ENCODE measurements at places on chromosomes 6 and 20. TPM values are rescaled to one million over a fixed set of nuclear protein-coding genes. Genes with fewer than 3 reads are reported as not detected.

GRCh38 chr6:158009935-158010585 lies 28.4 kb downstream of the SYNJ2 start:
- no peaks in the 10 kb centered on the region for H3K4me1 ChIP-seq
- H3K36me3 ChIP-seq, result no peaks in the 10 kb centered on the region
- H3K27me3 ChIP-seq, result no peaks in the 10 kb centered on the region
- no peak overlapping the region for H3K27ac ChIP-seq
- H3K4me3 ChIP-seq, result no peak overlapping the region

GRCh38 chr20:35360033-35360432 lies 51.7 kb downstream of the UQCC1 start:
- no peaks in the 10 kb centered on the region for H3K27me3 ChIP-seq
- no peak overlapping the region for H3K4me3 ChIP-seq
- H3K4me1 ChIP-seq, result no peaks in the 10 kb centered on the region

DNA sequence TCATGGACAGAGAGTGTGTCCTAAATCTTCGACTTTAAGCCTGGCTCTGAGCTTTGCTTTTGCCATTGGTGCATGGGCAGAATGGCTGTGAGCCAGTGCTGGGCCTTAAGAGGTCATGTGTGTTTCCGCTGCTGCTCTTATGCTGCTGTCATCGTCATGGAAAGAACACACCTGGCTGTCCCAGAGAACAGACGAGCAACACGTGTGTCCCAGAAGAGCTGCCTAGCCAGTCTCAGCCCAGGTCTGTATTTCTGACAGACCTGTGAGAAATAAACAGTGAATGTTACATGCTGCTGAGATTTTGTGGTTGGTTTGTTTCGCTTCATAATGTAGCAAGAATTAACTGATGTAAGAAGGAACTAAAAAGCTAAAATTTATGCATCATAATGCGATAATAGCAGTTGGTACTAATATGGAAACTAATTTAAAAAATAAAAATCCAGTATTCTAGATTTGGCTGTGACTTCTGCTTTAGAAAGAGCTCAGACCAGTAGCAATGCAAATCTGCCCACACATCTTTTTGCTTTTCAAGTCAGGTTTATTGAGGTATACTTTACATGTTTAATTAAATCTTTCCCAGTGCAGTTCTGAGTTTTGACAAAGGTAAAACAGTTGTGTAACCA lies 11.5 kb upstream of the SCP2D1 start:
- no peak for DNase-seq
- no peaks in the 10 kb centered on the region for H3K4me1 ChIP-seq
- H3K27me3 ChIP-seq, result peaks cover 5% of the 10 kb centered on the region
- H3K4me3 ChIP-seq, result no peak overlapping the region
- no peak overlapping the region for H3K27ac ChIP-seq

TNFRSF21 gene
- 22.9 TPM for polyA plus RNA-seq

- no peak for DNase-seq
- no peaks in the 10 kb centered on the region for H3K4me1 ChIP-seq
- no peaks in the 10 kb centered on the region for H3K36me3 ChIP-seq
- no peak overlapping the region for H3K27ac ChIP-seq
- peaks cover 41% of the 10 kb centered on the region for H3K27me3 ChIP-seq
- H3K4me3 ChIP-seq, result no peak overlapping the region
Observed at GRCh38 chr20:63085151-63085861, 78.5 kb upstream of the BHLHE23 start.

DNA sequence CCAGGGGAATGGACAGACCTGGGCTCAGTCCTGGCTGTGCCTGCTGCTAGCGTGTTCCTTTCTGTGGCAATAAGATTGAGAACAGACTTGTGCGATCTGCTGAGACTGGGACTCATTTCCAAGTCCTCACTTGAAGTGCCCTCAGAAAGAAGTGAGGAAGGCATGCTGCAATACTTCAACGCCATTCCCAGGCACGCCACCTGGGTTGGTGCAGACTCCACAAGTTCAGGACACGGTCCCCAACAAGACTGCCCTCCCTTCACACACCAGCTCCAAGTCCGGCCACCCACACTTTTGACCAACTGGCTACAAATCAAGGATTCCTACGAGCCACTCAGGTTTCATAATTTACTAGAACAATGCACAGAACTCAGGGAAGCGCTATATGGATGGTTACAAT lies 391.8 kb upstream of the SULF2 start:
- no peak overlapping the region for H3K4me3 ChIP-seq
- H3K4me1 ChIP-seq, result no peaks in the 10 kb centered on the region
- no peaks in the 10 kb centered on the region for H3K27me3 ChIP-seq
- no peak overlapping the region for H3K27ac ChIP-seq

MTFR2 gene
- 2.0 TPM for polyA plus RNA-seq

DNA sequence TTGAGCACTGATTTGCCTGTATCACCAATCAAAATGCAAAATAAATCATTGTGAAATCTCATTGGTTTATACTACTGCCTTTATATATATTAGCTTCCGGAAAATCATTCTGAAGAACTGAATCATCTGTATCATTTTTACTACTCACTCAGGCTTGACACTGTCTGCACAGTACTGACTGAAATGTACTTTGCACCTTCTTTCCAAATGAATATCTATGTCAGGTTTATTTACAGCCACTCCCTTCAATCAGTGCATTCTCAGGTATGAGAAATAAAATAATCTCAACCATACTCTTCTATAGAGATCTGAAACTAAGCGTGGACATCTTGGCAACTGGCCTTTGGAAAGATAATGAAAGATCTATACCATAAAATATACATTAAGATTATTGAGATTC lies 2.7 kb downstream of the KHDRBS2 start:
- no peaks in the 10 kb centered on the region for H3K4me1 ChIP-seq
- no peaks in the 10 kb centered on the region for H3K36me3 ChIP-seq
- no peak for DNase-seq
- no peak overlapping the region for H3K27ac ChIP-seq
- H3K4me3 ChIP-seq, result no peak overlapping the region
- H3K27me3 ChIP-seq, result peaks cover 20% of the 10 kb centered on the region

DNA sequence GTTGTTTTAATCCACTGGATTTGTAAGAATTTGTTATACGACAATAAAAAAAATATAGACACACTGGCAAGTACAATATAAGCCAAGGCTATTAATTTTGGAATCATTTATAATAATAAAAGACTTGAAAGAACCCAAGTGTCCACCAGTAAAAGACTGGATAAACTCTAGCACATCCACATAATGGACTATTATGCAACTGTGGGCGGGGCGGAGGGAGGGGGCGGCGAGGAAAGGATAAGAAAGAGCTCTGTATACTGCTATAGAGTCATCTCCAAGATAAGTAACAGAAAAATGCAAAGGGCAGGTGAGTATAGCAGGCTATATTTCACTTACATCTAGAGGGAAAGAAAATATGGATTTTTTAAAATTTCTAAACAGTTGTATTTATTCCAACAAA lies 123.3 kb downstream of the TBC1D32 start:
- H3K27ac ChIP-seq, result no peak overlapping the region
- no peak overlapping the region for H3K4me3 ChIP-seq
- no peaks in the 10 kb centered on the region for H3K36me3 ChIP-seq
- no peaks in the 10 kb centered on the region for H3K4me1 ChIP-seq
- DNase-seq, result no peak
- H3K27me3 ChIP-seq, result no peaks in the 10 kb centered on the region

PLCB1 gene
- 8.0 TPM for polyA plus RNA-seq

TCP11 gene
- not detected for polyA plus RNA-seq

- no peak overlapping the region for H3K4me3 ChIP-seq
- H3K36me3 ChIP-seq, result no peaks in the 10 kb centered on the region
- no peak for DNase-seq
Observed at GRCh38 chr6:44359973-44360372, 17.5 kb downstream of the SPATS1 start.

- no peak overlapping the region for H3K27ac ChIP-seq
- DNase-seq, result no peak
- no peaks in the 10 kb centered on the region for H3K36me3 ChIP-seq
- H3K4me1 ChIP-seq, result no peaks in the 10 kb centered on the region
- no peaks in the 10 kb centered on the region for H3K27me3 ChIP-seq
Observed at GRCh38 chr6:9240861-9241260, 805.5 kb upstream of the SLC35B3 start.

Measured in cardiac muscle cell (in vitro differentiated cells and primary cell).